Activated CD4-positive, alpha-beta T cell treated with anti-CD3 and anti-CD28 coated beads, Interleukin-2, amount 50 U/mL, for 16 hours (primary cell): ENCODE measurements at places on chromosomes 12 and 14.

DNA sequence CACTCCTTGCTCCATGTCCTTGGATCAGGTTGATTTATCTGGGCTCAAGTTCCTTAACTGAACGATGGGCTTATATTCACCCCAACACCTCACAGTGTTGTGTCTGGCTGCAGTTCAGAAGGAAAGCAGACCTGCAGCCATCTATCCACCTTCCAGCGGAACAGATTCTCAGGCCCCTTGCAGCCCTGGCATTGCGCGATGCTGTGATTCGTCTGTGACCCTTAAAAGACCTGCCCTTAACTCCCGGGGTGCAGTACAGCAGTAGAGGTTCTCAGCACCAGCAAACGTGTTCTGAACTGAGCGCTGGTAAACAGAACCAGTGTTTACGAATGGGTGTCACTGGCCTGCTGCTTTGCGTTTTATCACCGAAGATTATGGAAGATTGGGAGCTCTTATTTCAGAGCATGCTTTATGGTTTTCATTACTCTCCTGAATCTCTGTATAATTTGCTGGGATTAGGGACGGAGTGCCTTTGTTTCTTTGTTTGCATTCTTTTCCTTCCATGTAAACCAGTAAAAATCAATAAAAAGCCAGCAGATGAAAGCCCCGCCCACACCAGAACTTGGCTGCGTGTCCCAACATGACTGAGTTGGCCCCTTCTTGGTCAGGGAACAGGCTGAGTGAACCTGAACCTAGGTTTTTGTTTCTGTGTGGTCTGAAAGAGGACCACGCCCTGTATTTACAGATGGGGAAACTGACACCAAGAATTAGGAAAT lies 286.7 kb upstream of the CRY1 start:
- no peak for DNase-seq

- no peak for DNase-seq
Observed at GRCh38 chr12:70364695-70365397, 1.2 kb upstream of the KCNMB4 start.

GRCh38 chr14:93742761-93743160 lies 45.5 kb downstream of the PRIMA1 start:
- no peak for DNase-seq

DNA sequence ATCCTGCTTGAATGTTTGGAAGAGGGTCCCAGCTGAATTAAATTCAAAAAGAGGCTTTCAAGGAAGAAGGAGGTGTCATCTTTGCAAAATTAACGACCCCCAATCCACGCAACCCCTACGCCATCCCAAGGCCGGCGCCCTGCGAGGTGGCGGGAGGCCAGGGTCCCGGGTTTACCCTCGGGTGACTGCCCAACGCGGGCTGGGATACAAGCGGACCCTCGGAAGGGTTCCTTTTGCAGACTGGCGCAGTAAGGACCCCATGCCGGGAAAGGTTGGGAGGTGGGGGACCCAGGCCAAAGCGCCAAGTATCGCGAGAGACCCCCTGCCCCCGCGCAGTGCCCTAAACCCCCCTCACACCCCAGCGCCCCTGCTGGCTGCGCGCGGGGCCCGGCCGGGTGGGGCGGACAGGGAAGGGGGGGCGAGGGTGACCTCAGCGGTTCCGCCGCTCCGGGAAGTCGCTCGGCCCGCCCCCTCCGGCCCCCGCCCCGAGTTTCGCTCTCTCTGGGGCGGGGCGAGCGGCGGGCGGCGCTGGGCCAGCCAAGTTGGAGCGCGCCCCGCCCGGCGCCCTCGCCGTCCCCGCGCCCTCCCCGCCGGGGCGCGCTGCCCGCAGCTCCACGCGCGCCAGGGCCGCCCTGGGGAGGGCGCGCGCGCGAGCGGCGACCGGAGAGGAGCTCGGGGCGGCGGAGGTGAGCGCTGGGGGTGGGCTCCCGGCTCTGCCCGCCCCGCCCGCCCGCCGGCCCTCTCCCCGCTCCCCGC lies 708 bp upstream of the ZBTB42 start:
- DNase-seq: peak; percentile 67

GRCh38 chr14:75543253-75543652 lies 21.0 kb downstream of the BATF start:
- DNase-seq: no peak

DNA sequence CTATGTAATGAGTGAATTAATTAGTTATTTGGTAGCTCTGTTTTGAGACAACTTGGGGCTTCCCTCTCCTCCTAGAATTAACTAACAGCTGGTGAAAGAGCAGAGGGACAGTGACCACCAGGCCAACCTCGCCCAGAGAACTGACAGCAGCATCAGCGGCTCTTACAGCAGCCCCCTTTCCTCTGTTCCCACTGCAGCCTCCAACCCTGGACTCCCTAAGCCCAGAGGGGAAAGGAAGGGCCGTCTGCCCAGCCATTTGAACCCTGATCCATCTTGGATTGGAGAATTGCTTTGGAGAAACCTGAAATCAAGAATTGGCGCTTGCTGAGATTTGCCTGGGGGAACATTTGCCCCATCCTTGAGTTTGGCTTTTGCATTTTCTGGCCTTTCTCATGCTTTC lies 45.5 kb downstream of the B4GALNT3 start:
- DNase-seq: no peak
